ENCODE measurements at places on chromosomes 12 and 14.

DNA sequence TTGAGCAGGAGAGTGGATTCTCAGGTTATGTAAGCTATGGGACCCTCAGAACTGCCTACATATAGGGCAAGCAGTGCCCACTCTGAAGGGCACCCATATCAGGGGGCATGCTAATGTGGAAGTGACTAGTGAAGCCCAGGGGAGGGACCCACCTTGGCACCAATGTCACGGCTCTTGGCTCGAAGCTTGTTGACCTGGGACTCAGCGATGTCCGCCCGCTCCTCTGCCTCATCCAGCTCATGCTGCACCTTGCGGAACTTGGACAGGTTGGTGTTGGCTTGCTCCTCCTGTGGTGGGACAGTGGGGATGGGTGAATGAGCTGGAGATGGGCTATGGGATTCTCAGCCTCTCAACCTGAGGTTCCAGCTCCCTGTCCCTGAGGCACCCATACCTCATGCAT, 5.4 kb downstream of the CMTM5 start:
- DNase-seq, result no peak

GRCh38 chr12:109541413-109541726, 31.9 kb downstream of the MMAB start:
- DNase-seq, result no peak

- DNase-seq, result peak; percentile 82
These were observed at the start of gene PLEKHH1 for GRCh38 chr14:67532998-67533753. PLEKHH1 (plus strand) TSS chr14:67533290; CDS start chr14:67541868, 8,578 bp downstream.

DNA sequence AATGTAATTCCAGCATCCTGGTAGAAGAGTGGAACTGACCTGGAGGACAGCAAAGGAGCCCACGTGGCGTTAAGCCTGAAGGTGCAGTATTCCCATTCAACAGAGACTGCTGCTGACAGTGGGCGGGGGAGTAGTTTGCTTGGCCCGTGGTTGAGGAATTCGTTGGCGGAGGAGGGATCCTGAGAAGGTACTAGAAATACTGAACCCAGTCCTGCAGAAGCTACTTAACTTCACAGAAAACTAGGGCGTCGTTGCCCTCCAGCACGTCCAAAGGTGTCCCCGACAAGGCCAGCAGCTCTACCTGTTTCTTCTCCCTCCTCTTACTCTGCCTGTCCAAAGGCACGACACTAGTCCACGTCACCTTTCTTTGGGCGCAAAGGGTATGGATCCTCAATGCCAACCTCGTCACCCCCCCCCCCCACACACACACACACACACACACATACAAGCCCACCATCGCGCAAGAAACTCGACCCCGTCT, 303 bp downstream of the PUS7L start:
- DNase-seq, result peak; percentile 68

DNA sequence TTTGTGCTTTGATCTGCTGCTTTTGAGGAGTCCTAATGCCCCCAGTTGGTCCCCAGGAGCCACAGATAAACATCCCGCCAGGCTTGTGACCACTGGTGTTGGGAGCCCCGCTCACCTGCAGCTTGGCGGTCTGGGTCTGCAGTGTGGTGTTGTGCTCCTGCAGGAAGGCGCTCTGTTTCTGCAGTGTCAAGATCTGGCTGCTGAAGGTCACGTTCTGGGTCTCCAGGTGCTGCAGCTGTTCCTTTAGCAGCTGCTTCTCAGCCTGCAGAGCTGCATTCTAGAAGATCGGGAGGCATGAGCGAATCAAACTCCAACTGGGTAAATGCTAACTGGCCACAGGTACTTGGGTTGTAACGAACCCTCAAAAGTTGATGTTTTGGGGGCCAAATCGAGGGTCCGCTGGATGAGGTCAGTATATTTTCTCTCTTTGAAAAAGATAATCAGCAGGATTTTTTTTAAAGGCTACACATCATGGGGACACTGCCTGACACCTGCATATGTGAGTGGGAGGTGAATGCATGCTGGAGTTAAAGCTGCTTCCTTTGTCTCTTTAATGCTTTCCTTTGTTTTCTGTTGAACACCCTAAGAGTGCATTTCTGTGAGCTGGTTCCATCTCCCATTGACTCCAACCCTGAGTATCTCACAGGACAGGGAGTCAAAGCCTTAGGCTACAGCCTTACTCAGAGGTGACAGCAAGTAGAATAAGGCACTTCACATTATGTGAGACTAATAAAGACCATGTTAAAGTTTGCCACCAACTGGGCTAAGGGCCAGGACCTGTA, 61.3 kb upstream of the GPR68 start:
- no peak for DNase-seq

- DNase-seq, result no peak
These were observed 228.8 kb upstream of the DDHD1 start for GRCh38 chr14:53381895-53382294.

DNA sequence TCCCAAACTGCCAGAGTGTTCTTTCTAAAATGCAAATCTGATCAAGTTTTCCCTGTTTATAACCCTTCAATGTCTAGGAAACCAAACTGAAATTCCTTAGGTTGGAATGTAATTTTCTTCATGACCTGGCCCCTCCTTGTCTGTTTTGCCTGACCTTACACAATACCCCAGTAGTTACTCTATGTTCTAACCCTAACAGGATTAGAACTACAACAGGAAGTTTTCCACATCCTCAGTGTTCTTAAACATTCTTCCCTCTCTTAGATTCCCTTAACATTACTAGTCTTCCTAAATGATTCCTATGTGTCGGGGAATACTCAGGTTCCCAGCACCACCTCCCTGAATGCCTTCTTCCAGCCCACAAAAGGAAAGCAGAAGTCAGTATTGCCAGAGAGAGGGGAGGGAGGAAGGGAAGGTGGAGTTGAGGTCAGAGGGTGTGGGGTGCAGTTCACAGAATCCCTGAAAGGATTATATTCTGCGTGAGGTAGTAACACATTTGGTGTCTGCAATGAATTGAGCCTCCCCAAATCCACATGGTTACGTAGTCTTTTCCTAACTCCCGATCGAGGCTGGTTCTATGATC, 72.6 kb downstream of the BBS10 start:
- no peak for DNase-seq

GRCh38 chr12:52401926-52402325, 4.2 kb downstream of the KRT82 start:
- DNase-seq, result no peak

Data from activated CD8-positive, alpha-beta memory T cell treated with anti-CD3 and anti-CD28 coated beads, Interleukin-2, amount 50 U/mL, for 48 hours (primary cell).